Smooth muscle cell of trachea (primary cell): ENCODE measurements at places on chromosomes 5 and 9. TPM values are rescaled to one million over a fixed set of nuclear protein-coding genes. Genes with fewer than 3 reads are reported as not detected.

ARL14EPL gene
- total RNA-seq: not detected in 2 replicates

ZDHHC11 gene
- 0.87 and 2.8 TPM in 2 replicates for total RNA-seq

NOTCH1 gene
- 13.7 and 31.6 TPM in 2 replicates for total RNA-seq

GRXCR2 gene
- not detected in 2 replicates for total RNA-seq

LRRC70 gene
- total RNA-seq: 0.50 and 1.3 TPM in 2 replicates

RGMB gene
- total RNA-seq: 63.0 and 99.9 TPM in 2 replicates

SPINK6 gene
- not detected in 2 replicates for total RNA-seq

IFNW1 gene
- not detected in 2 replicates for total RNA-seq

FGD3 gene
- total RNA-seq: not detected in 2 replicates

PTPRD gene
- total RNA-seq: 13.1 and 21.5 TPM in 2 replicates

PCAT7 gene
- total RNA-seq: 0.17 TPM in 1 of 2 replicates, not detected in the other

FOXD4L5 gene
- 0.15 and 0.17 TPM in 2 replicates for total RNA-seq

EDIL3 gene
- 23.9 and 40.4 TPM in 2 replicates for total RNA-seq

SH3RF2 gene
- total RNA-seq: 1.0 and 1.2 TPM in 2 replicates

RAI14 gene
- 107 and 176 TPM in 2 replicates for total RNA-seq
